ENCODE measurements at places on chromosomes 7 and 10.
A peak's percentile ranks its signal among the peaks of the same experiment; 100 is the strongest.

GRCh38 chr10:84005403-84005802, 133.9 kb upstream of the GHITM start:
- no peak for DNase-seq

GRCh38 chr7:73899731-73900142, 38.8 kb downstream of the TMEM270 start:
- DNase-seq, result no peak

DNA sequence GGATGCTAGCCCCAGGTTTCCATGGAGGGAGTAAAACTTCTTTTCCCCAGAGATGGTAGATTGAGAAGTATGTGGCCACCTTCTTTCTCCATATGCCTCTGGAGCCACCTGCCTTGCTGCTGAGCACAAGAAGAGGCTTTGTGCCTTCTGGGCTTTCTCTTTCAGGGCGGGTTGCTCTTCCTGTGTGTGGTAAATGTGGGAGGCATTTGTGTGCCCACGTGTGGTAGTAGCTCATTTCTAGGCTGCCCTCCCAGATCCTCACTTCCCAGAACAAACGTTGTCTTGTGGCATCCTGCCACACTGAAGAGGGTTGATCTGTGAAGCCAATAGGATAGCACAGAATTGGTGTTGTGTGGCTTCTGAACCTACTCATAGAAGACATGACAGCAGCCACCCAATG, 342.0 kb upstream of the PODXL start:
- no peak for DNase-seq

DNA sequence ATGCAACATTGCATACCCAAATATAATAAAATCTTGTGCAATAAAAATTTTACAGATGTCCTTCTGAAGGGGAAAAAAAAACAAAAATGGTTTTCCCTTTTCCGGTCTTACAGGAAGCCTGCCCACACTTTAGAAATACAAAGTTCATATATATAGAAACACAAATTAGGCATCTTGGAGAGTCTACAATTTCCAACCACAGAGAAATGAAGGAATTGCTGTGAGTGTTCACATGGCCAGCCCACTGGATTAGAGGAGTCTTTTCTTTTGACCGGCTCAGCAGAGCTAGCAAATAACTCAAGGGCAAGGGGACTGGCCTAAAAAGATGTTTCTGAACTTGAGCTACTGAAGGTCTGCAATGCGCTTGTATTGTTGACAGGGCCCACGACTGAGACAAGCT, 92.4 kb downstream of the GLI3 start:
- DNase-seq, result no peak

- DNase-seq, result no peak
Observed at GRCh38 chr10:17606547-17607040, 10.6 kb downstream of the HACD1 start.

DNA sequence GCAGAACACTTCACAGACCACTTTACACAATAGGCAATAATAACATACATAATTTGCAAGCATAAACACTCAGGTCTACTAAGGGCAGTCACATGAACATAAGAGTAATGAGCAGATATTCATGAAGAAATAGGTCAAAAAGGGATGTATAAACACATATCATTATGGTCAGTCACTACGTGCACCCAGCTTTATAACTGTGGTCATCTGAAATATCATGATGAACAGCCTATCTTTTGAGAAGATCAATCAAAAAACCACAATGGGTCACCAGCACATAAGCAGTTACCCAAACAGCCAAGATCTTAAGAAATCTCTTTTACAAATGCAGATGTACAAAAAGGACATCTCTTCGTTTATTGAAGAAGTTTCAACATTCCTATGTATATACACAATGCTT, 35.5 kb upstream of the DRGX start:
- no peak for DNase-seq

GRCh38 chr7:151248346-151249033, at the start of gene SMARCD3:
SMARCD3 (minus strand) TSS chr7:151248694; CDS start chr7:151248562, 132 bp downstream.
- peak; percentile 59 for DNase-seq

- no peak for DNase-seq
Observed at GRCh38 chr10:96556003-96556402, 30.8 kb downstream of the TM9SF3 start.

- no peak for DNase-seq
Observed at GRCh38 chr7:1526271-1526754, 4.2 kb upstream of the MAFK start.

DNA sequence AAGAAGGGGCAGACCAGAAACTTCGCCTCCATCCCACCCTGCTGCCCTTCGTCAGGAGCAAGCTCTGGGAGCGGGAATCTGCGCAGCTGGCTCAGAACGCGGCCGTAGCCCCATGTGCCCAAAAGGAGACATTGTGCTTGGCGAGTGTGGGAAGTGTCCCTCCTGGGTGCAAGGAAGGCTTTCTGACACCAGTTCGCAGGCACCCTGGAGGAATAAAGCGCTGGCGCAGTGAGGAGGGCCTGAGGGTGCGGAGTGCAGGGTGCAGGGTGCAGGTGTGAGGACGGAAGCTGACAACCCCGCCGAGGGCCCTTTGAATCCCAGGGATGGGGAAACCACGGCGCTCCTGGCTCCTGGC, 811 bp downstream of the SLIT1 start:
- DNase-seq, result no peak

- DNase-seq, result no peak
Observed at GRCh38 chr10:11823989-11824346, 812 bp downstream of the PROSER2 start.

GRCh38 chr7:44236333-44236728, 35.6 kb downstream of the YKT6 start:
- DNase-seq, result no peak

DNA sequence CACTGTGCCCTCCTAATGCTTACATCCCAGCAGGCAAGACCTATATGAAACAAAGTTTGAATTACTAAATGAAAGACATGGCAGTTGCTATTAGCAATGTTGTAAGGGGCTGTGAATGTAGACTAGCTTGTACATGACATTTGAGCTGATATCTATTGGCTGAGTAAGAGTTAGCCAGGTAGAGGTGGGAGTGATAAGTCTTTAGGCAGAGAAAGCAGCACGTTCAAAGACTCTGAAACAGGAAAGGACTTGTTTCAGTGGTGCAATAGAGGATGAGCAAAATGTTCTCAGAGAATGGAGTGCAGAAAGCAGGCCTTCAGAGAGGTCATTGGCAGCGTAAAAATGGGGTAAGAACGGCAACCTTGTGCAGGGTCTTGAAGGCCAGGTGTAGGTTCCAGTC, 687.6 kb downstream of the AUTS2 start:
- no peak for DNase-seq

GRCh38 chr10:76977046-76977445, 660.6 kb downstream of the KCNMA1 start:
- no peak for DNase-seq

- DNase-seq, result no peak
Observed at GRCh38 chr10:103936022-103936421, 18.0 kb upstream of the STN1 start.

GRCh38 chr7:123624527-123625183, 23.0 kb downstream of the ASB15 start:
- peak; percentile 65 for DNase-seq

- DNase-seq, result no peak
Observed at GRCh38 chr10:21385996-21386585, 139.4 kb downstream of the SKIDA1 start.

DNA sequence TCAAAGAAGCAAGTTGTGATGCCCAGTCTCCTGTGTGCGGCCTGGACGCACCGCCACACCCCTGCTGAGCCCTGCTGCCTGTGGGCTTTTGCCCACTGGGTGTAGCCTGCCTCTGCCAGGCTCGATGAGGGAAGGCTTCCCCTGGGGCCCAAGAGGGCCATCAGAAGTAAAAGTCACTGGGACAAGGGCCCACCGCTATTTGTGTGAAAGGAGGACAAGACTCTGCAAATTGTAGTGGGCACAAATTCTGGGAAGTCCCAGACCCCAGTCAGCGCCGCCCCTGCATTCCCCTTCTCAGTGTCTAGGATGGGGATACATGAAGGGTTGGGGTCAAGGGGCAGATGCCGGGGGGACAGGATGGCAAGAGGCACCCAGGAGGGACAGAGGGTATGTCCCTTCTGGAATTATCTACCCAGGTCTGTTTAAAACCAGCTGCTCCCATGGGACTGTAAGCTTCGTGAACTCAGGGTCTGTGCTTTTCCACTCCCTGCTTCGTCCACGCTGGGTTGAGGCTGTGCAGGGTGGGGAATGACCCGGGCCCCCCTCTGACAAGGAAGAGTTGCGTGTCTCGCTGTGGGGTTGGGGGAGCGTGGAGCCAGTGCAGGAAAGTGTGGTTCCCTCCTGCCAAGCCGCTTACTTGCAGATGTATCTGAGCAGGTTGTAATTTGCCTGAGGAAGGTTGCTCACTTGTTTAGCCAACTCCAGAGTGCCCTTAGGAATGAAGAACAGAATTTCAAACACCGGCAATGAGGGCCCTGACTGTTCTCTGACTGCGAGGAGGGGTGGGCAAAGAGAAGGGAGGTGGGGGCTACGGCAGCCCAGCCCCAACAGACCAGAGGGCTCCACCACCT, 147.2 kb downstream of the MAPK8 start:
- DNase-seq, result no peak

DNA sequence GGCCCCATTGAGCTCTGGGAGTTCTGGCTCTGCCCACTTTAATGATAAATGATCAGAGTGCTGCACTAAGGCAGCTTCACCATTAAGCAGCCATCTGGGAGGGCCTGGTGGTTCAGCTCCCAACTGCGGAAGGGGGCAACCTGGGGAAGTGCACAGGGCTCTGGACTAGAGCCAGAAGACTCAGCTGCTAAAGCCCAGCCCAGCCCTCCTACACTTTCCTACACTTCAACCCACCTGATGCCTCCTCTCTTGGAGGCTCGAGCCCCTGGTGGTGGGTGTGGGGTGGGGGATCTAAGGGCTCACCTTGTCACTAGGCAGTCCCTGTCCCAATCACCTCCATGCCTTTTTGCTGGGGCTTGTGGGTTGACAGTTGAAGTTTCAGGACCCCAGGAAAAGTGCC, 60.6 kb upstream of the ANTXRL start:
- DNase-seq, result no peak

DNA sequence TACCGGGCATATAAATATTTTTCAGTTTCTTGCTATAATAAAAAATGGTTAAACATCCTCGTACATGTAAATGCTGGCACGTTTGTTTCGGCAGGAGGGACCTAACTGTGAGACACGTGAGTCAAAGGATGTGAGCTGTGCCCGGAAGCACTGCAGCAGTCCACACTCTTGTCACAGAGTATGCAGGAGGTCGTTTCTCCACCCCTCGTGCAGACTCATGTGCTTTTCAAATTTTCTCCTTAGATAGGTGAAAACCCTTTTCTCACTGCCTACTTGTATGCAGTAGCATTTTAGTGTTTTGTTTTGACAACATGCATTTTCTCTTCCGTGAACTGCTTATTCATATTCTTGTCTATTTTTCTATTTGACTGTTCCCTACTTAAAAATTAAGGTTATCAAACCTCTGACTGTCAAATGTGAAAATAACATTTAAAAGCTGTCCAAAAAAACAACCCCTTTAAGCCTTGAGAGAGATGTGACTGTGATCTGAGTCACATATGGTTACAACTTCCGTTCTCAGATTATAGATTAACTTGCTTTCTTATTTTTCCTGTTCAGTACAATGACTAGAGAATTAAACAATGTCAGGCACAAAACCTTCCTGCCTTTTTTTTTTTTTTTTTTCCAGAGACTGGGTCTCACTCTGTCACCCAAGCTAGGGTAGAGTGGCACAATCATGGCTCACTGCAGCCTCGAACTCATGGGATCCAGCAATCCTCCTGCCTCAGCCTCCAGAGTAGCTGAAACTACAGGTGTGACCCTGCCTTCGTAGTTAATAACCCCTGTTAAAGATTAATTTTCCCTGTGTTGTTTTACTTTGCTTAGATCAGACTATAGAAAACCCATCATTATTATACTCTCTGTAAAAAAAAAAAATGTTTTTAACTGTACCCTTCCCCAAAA, 45.1 kb downstream of the DPY19L1 start:
- DNase-seq, result peak; percentile 57

DNA sequence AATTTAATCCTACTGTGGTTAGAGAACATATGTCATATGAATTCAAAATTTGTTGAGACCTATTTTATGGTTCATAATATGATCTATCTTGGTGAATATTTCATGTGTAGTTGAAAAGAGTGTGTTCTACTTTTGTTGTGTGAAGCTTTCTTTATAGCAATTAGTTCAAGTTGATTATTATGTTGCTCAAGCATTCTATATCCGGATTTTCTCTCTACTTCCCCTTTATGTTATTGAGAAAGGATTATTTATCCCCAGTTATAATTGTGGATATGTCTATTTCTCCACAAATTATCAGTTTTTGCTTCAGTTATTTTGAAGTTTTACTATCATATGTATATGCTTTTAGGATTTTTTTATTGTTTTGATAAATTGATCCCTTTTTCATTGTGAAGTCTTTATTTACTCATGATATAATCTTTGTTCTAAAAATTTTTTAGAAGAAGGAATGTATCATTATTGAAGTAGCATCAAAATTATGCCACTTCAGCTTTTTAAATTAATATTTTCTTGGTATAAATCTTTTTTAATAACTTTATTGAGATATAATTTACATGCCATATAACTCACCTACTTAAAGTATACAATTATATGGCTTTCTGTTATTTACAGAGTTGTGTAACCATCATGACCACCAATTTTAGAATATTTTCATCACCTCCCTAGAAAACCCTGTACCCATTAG, 12.0 kb upstream of the MEST start:
- DNase-seq, result no peak

- DNase-seq, result no peak
Observed at GRCh38 chr10:60298408-60299389, 91.0 kb downstream of the ANK3 start.

DNA sequence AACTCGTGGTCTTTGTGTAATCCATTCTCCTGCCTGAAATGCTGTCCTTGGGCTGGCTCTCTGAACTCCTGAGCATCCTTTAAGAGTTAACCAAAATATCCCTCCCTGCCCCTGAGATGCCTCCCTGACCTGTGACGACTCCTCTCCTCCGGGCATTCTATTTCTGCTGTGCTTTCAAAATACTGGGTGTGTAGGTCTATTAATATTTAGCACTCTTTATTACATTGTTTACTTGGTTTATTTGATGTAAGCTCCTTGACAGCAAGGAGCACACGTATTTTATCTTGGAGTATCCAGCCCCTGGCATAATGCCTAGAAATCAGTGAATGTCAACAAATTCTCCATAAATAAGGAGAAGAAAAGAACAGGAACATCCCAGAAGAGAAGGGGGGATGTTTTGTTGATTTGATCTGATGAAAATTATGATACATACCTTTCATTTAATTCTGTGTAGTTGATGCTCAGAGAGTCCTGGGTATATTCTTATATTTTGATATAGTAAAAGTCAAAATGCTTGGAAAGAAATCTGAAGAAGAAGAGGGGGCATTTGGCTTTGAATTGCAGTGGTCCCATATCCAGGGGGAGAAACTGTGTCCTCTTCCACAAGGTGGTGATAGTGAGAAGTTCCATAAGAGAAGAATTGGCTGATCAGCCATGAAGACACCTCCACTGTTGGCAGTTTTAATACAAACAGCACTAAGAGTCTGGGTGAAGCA, 107.7 kb upstream of the MPP7 start:
- DNase-seq, result no peak

Measured in CD4-positive, alpha-beta T cell treated with Interleukin-6 for 4 hours (primary cell).